ENCODE measurements at places on chromosomes 3 and 15.

DNA sequence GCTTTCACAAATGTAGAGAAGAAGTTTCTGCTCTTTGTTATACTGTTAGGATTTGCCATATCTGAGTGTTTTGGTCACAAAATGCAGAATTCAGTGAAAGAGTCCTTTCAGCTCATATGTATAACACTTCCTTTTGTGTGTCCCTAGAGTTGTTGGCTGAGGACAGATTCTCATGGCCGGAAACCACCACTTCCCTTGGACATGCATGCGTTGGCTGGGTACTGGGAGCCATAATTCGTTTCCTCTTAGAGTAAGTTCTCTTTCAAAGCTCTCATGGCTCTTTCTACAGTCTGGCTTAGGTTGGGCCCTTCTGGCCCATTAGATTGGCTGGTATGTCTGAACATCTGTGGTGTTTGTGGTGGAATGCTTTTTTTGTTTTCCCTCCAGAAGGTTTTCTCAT, 298.5 kb downstream of the DIPK2A start:
- no peak for DNase-seq

GRCh38 chr3:131797776-131798175, 237.0 kb downstream of the CPNE4 start:
- DNase-seq, result no peak

GRCh38 chr3:127306361-127307111, 18.7 kb upstream of the PRR20G start:
- DNase-seq, result no peak

DNA sequence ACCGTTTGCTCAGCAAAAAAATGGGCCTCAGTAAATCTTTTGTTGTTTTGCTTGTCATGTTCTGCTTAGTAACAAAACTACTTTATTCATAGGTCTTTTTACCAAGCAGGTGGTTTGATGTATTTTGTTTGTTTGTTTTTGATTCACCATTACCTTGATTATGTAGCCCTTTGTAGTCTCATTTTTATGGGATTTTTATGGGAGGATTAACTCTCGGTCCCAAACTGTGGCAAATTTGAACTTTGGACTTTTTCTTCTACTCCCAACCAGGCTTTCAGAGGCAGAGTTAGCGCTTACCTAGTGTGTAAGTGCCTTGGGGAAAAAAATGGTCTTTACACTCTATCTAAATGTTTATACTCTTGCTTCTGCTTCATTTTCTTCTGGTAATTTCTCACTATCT, 276.7 kb upstream of the POU1F1 start:
- DNase-seq, result no peak

- no peak for DNase-seq
Measured at GRCh38 chr15:66772604-66773128, 70.6 kb downstream of the SMAD6 start.

DNA sequence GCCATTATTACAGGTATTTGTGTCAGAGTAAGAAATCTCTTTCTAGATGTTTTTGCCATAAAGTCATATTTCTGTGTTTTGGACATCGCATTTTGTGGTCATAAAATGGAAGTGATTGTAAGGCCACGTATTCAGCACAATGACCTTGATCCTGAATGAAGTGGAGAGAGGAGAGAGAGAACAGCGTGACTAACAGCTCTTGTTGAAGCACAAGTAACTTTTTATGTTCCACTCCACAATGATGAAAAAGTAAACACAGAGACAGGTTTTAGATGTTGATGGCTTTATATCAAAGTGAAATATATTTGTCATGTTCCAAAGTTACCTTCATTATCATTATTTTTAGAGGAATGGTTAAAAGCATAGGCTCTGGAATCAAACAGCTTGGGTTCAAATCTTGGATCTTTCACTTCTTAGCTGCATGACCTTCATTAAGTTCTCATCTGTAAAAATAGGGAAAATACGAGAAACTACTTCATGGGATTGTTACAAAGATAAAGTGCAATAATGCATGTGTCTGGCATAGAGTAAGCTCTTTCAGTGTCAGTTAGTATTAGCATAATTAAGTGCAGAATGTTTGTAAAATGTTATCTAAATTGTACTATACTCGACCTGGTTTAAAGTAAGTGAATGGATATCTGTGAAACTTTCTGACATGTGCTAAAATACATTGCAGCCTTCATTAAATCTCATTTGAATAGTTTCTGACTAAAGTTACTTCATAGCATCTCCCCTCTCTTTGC, 341.5 kb upstream of the DNAJC19 start:
- DNase-seq, result no peak

DNA sequence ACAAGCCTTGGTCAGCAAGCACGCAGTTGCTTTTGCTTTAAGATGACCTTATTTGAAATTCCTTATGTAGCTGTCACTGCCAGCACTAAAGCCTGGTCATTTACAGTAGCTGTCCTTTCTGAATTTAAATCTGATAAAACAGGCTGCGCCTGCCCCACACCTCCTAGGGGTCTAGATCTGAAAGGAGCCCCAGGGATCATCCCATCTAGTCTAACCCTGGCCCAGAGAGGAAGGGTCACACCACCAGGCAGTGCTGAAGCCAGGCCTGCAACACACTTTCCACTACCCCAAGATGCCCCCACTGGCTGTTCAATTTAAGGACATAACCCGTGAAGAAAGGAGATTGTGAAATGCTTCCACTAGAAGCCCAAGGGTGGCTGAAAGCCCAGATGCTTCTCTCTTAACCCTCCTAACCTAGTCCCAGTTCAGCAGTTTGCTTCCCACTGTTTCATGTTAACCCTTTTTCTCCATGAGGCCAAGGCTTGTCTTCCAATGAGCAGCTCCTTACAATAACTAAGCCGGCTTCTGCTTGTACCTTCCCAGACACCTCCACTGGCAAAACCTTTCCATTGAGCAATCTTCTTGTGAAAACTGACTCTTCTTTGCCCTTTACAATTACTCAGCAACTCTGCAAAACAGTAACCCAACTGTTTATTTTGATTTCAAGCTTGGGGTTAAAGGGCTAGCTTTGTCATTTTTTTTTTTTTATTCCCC, 198.9 kb upstream of the LPP start:
- DNase-seq, result no peak

DNA sequence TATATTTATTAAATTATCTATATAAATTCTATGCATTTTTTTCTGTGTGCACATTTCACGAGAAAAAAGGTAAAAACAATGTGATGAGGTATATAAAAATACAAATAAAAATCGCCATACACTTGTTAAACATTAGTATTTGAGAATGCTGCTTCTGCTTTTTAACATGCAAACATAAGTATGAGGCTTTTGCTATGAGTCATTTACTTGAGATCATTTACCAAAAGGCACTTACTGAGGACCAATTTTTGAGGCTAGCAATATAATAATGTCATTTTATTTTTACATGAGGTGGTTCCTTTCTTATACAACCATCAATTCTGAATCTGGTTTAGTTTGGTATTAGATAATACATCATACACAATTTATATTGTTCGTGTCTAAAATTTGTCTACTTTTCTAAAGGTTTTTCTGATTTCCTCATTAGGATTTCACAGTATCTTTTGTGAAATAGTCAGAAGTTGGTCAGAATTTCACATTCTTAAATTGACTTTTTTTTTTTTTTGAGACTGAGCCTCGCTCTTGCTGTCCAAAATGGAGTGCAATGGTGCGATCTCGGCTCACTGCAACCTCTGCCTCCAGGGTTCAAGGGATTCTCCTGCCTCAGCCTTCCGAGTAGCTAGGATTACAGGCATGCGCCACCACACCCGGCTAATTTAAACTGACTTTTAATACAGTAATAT, 25.6 kb downstream of the DCUN1D1 start:
- DNase-seq, result no peak

GRCh38 chr15:48833526-48834239, 22.8 kb upstream of the CEP152 start:
- DNase-seq, result no peak

DNA sequence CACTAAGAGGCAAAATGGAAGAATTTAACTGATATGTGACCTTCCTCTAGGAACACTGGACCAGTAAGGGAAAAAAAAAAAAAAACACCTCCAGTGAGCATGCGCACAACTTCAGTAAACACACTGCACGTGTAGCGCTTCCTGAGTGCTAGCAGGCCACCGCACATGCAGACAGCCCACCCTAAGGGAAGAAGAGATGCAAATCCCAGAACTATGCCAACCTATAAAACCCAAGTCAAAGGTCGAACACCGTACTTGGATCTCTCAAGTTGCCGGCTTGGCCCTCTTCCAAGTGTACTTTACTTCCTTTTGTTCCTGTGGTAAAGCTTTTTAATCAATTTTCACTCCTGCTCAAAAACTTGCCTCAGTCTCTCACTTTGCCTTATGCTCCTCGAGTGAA, 64.5 kb upstream of the CADPS start:
- DNase-seq, result no peak

- DNase-seq, result no peak
Measured at GRCh38 chr15:59741274-59741906, 52.3 kb upstream of the BNIP2 start.

- DNase-seq, result peak; percentile 68
Measured at GRCh38 chr3:186938716-186939115, 8.4 kb downstream of the ST6GAL1 start.

- DNase-seq, result no peak
Measured at GRCh38 chr15:101406526-101407195, 82.8 kb downstream of the PCSK6 start.

Data from left ventricle myocardium superior (tissue), 1 donor.